Hepatocyte (in vitro differentiated cells): ENCODE measurements at places on chromosomes 11 and 22. TPM values are rescaled to one million over a fixed set of nuclear protein-coding genes. Genes with fewer than 3 reads are reported as not detected.

GRCh38 chr11:122816761-122817520, 21.4 kb upstream of the CRTAM start:
- peak; percentile 37 for DNase-seq

DNA sequence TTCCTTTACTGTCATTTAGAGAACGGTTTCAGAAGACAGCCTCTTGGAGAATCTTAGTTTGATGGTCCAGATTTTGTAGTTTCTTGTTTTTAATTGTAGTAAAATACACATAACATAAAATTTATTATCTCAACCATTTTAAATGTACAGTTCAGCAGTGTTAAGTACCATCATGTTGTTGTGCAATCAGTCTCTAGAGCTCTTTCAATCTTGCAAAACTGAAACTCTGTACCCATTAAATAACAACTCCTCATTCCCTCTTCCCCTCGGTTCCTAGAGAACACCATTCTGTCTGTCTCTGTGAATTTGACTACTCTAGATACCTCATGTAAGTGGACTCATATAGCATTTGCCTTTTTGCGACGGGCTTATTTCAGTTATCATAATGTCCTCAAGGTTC, 69.8 kb downstream of the GRIK4 start:
- DNase-seq = no peak

GRCh38 chr11:109306322-109306721, 115.7 kb upstream of the C11orf87 start:
- DNase-seq = no peak

- no peak for DNase-seq
Measured at GRCh38 chr11:27194976-27195375, 154.4 kb downstream of the BBOX1 start.

DNA sequence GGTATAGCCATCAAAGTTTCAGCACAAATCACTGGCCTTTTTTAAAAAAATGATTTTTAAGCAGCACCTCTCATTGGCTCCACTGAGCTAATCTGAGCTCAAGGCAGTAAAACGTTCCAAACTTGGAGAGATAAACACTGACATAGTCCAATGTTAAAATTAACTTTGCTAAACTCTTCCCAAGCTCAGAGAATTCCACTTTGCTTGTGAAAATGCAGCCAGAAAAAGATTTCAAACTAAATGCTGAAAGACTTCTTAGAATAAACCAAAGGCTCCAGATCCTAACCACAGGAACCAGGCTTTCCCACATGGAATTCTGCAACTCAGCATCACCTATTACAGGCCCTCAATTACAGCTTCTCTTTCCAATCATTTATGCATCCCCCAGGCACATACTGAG, 84.7 kb upstream of the GDPD4 start:
- DNase-seq = no peak

- DNase-seq = no peak
Measured at GRCh38 chr22:46773076-46773475, 10.6 kb downstream of the TBC1D22A start.

DNA sequence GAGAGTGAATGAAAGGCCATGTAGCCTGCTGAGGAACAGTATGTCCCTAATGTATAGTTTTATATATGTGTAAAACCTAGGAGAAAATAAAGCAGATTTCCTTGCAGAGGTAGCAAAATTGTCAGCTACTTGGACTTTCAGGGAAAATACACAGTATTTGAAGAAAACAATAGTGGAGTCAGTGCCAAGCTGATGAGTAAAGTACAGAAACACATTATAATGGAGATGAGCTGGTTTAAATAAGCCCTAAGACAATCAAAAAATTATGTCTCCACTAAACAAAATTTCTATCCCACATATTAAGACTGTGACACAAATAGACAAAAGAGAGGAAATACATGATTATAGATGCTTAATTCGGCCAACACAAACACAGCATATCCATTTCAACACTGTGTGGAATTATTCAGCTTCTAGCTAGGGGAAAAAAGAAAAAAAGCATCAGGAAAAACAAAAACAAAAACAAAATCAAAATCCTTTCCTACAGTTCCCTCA, 75.9 kb downstream of the MAML2 start:
- no peak for DNase-seq

DNA sequence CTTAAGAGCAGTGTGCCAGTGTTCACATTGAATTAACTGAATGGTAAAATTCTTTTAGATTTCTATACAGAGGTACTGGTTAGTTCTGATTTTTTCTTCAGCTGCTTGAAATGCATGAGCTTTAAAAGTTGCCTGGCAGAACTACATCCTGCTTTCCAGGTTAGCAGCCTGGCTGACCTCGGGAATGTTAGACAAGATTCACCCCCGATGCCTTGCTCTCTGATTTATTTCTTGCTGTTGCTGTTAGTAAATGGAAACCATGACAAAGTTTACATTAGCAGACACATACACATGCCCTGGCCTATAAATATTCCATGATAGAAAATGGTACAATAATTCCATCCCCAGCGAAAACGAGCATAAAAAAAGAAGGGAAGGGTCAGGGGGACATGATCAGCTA, 47.0 kb downstream of the WT1 start:
- DNase-seq = no peak

- DNase-seq = no peak
Measured at GRCh38 chr22:46123694-46124382, 26.5 kb upstream of the PPARA start.

GRCh38 chr11:131471976-131472375, 101.6 kb downstream of the NTM start:
- DNase-seq = no peak

- no peak for DNase-seq
Measured at GRCh38 chr11:55324500-55324899, 18.5 kb upstream of the OR4A16 start.

- no peak for DNase-seq
Measured at GRCh38 chr11:71438650-71439049, 9.5 kb downstream of the DHCR7 start.

Gene DNAJB7
- not detected in 2 replicates for total RNA-seq

Gene GAS2
- total RNA-seq = 35.2 and 37.0 TPM in 2 replicates

Gene CD248
- total RNA-seq = 19.9 and 24.6 TPM in 2 replicates

Gene CD3D
- total RNA-seq = 0.92 and 2.3 TPM in 2 replicates

Gene C11orf58
- 182 and 185 TPM in 2 replicates for total RNA-seq

Gene TSGA10IP
- total RNA-seq = not detected in 2 replicates
